ENCODE measurements at places on chromosomes 16 and 17.
A peak's percentile ranks its signal among the peaks of the same experiment; 100 is the strongest.

GRCh38 chr17:12995896-12996295, 21.9 kb downstream of the ELAC2 start:
- DNase-seq = no peak

DNA sequence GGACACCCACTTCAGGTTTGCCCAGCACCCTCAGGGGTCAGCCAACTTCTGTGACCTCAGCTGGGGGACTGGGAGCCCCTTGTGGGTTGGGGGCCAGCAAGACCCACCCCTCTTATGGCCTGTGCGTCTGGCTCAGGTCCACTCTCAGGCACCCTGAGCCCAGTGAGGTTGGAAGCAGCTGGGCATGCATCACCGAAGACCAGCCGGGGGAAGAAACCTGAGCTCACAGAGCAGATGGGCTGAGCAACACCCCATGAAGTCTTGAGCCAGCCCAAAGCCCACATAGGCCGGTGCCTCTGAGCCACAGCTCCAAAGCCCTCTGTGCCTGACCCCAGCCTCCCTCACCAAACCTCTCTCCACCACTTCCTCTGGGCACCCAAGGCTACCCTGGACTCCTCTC, 166.7 kb downstream of the RBFOX3 start:
- DNase-seq = no peak

GRCh38 chr16:71843572-71843971, 2.2 kb upstream of the ATXN1L start:
- DNase-seq = no peak

- no peak for DNase-seq
Measured at GRCh38 chr17:73196500-73196899, 3.6 kb downstream of the COG1 start.

DNA sequence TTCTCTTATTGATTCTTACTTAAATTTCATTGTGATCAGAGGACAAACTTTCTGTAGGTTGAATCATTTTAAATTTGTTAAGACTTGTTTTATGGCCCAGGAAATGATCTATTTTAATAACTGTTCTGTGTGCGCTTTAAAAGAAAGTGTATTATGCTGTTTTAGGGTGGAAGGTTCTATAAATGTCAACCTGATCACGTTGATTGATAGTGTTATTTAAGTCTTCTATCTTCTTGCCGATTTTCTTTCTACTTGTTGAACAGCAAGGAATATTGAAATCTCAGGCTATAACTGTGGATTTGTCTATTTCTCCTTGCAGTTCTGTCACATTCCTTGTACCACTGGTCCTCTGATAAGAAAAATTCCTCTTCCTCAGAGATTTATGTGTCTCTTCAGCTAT, 112.7 kb downstream of the TANC2 start:
- DNase-seq = no peak

DNA sequence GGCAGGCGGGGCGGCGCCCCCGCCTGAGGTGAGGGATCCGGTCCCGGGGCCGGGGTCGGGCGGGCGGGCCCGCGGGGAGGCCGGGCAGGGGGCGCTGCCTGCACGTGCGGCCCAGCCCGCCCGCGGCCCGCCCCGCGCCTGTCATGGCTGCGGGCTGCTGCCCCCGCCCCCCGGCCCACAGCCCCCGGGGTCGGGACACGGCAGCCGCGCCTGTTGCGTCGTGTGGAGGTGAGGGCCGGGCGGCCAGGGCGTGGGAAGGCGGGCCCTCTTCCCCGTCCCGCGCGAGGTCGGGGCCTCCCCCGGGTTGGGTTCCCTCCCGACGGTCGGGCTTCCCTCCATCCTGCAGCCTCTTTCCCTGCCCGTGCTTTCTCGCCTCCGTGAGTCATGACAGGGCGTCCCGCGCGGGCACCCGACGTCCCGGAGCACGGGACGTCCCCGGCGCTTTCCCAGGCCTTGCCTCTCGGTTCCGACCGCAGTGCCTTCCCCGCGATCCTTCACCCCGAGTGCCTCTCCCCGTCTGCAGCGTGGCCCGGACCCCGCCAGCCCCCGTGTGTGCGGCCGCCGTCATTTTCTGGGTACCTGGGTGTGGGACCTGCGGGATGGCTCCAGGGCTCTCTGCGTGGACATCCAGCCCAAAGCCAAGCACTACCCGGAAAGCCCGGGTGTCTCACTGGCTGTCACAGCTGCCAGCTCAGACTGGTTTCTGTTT, 76.7 kb downstream of the CHD9 start:
- DNase-seq = peak; percentile 67

All from activated naive CD8-positive, alpha-beta T cell treated with anti-CD3 and anti-CD28 coated beads, Interleukin-2, amount 50 U/mL, for 24 hours (primary cell).